ENCODE measurements at places on chromosomes 11 and 22.

GRCh38 chr11:111001986-111002611 lies 243.4 kb upstream of the POU2AF2 start:
- DNase-seq = peak; percentile 71

- no peak for DNase-seq
Observed at GRCh38 chr11:11843642-11844041, 1.9 kb downstream of the USP47 start.

GRCh38 chr11:68481579-68482240 lies 21.2 kb downstream of the PPP6R3 start:
- DNase-seq = no peak

- DNase-seq = no peak
Observed at GRCh38 chr11:35272391-35272902, 133.5 kb downstream of the CD44 start.

DNA sequence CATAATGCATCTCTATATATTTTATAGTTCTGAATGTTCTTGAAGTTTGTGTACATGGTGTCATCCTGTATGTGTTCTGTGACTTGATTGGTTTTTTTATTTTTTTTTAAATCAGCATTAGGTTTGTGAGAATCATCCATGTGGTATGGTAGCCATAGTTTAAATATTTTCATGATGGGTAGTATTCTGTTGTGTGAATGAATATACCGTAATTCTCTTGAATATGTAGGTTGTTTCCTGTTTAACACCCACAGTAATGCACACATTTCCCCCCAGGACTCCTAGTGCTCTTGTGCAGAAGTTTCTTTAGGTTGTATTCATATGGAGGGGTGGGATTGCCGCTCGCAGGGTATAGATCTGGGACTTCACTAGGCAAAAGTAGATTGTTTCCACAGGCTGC lies 2.0 kb downstream of the PACS1 start:
- DNase-seq = peak; percentile 47

DNA sequence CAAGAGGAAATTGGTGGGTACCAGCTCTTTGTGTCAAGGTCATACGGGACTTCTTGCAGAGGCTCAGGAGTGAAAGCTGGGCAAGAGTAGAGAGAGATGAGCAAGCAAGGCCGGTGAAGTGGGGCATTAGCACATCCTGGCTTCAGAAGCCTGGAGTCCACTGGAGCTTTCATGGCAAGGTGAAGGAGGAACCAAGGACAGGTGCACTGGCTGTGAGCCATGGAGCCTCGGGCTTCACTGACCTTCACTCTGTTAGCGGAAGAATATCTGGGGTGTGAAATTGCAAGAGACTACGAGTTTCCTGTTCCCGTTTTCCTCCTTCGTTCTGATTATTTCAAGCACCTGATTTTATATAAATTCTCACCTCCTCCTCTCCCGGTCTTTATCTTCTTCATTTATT lies 25.9 kb upstream of the ST14 start:
- no peak for DNase-seq

GRCh38 chr11:104907521-104908185 lies 9.4 kb upstream of the CASP12 start:
- DNase-seq = peak; percentile 51

- peak; percentile 57 for DNase-seq
Observed at GRCh38 chr11:70755410-70756158, 357.3 kb downstream of the CTTN start.

DNA sequence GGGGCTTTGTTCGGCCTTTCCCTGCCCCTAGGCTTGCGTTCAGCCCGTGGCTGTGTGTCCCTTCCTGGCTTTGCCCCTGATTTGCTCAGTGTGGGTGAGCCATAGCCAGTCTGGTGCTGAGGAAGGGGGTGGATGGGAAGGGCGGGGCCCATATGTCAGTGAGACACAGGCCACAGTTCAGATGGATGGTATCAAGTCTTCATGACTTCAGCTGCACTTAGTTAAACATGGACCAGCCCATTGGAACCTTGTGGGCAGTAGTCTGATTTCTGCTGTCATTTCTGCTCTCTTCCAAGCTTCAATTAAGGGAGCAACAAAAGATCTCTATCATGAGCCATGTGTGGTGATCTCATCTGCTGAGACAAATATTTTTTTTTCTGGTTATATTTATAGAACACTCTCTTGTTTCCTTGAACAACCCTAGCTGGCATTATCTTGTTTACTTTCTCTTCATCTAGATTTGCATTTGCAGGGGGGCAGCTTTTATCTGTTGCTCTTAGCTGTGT lies 21.6 kb upstream of the PEX26 start:
- DNase-seq = peak; percentile 74

- no peak for DNase-seq
Observed at GRCh38 chr22:48827268-48827846, 1000.3 kb downstream of the BRD1 start.

GRCh38 chr22:19203834-19204233 lies 25.3 kb upstream of the SLC25A1 start:
- no peak for DNase-seq

- no peak for DNase-seq
Observed at GRCh38 chr11:2666828-2667570, 32.8 kb downstream of the KCNQ1OT1 start.

DNA sequence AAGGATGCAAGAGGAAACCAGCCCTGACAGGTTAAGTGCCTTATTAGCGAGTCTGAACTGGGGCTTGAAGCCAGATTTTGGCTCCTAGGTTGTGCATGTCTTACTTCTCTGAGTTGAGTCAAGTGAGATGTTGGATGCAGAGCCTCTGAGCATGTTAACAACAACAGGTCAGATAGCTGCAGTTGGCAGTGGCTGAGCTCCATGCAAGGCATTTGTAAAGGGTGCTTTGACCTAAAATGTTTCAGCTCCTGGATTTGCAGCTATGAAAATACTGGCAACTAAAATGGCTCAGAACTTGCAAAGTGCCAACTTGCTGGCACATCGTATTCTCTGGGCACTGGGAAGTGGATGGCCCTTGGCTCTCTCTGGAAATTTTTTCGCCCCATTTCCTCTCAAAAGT lies 16.4 kb upstream of the CSRP3 start:
- DNase-seq = no peak

DNA sequence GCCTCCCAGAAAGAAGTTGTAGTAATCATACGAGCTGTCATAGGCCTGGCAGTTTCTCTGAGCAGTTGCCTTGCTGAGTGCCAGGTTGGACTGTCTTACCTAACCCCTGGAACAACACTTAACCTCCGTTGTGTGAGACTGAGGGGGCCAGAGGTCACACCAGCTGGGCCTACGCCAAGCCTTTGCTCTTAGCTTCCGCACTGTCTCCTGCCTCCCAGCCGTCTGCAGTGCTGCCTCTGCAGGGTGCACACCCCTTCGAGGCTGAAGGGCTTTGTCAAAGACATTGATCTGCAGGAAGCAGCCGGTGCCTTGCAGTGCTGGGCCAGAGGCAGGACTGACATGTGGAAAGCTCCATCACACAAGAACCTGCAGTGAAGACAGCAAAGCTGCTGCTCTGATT lies 16.7 kb downstream of the TAB1 start:
- no peak for DNase-seq

- peak; percentile 78 for DNase-seq
Observed at GRCh38 chr11:13169709-13170108, 107.9 kb upstream of the BMAL1 start.

GRCh38 chr11:5196731-5197130 lies 3.8 kb downstream of the OR51V1 start:
- DNase-seq = no peak

DNA sequence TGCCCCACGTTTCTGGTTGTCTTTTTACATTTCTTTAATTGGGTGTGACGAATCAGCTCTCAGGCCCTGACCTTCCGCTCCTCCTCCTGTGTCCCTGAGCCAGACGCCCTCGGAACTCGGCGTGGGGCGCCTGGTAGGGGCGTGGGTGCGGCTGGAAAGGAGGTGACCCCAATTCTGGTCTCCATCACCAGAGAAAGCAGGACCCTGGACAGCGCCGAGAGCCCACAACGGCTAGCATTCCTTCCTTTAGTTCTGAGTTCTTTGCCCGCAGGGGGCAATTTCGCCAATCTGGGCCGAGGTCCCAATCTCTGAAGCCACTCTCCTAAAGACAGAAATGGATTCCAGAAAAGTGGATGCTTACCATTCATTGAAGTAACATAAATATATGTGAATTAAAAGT lies 11.7 kb upstream of the RBMXL2 start:
- DNase-seq = no peak

- DNase-seq = no peak
Observed at GRCh38 chr11:117083011-117083935, 15.0 kb downstream of the SIK3 start.

DNA sequence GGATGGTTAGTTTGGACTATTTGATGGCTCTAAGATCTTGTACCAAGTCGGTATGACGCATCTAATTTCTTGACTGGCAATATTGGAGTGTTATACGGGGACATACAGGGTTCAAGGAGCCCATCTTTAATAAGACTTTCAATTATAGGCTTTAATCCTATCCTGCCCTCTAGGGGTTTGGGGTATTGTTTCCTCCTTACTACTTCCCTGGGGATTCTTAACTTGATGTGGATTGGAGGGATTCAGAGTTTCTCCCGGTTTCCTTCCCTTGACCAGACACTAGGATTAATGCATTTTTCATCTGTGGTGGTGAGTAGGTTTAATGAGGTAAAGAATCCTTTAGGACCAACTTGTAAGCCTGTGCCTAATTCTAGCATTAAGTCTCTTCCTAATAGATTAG lies 18.8 kb downstream of the CYP2D6 start:
- DNase-seq = peak; percentile 30

DNA sequence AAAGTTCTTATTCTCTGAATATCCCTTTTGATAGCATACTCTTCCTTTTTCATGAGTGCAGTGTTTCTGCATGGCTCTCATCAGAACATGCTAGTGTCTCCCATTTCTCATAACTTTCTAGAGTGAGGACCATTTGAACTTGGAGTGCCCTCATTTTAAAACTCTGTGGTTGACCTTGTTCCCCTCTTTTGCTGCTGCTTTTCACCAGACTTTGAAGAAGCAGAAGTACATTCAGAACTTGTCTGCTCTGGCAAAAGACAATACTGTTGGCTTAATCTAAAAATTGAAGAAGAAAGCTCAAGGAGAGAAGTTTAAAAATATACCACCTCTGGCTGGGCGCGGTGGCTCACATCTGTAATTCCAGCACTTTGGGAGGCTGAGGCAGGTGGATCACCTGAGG lies 35.0 kb downstream of the PPARA start:
- DNase-seq = no peak

DNA sequence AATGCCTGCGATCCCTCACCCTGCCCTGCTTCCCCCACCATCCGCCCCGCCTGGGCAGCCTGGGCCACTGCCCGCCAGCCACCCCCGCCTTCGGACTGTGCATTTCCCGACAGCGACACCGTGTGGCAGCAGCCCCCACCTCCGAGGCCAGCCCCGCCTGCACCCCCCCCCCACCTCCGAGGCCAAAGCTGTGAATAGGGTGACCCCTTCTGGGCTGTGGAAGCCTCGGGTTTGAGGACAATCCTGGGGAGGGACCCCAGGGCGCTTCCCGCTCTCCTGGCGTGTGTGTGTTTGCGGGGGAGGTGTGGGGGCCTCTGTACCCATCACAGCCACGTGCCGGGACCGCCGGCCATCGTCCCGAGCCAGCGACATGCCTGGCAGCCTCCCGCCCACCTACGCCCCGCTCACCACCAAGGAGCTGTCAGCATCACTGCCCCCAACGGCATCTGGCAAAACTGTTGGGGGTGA lies 33.8 kb upstream of the PPARA start:
- peak; percentile 89 for DNase-seq

DNA sequence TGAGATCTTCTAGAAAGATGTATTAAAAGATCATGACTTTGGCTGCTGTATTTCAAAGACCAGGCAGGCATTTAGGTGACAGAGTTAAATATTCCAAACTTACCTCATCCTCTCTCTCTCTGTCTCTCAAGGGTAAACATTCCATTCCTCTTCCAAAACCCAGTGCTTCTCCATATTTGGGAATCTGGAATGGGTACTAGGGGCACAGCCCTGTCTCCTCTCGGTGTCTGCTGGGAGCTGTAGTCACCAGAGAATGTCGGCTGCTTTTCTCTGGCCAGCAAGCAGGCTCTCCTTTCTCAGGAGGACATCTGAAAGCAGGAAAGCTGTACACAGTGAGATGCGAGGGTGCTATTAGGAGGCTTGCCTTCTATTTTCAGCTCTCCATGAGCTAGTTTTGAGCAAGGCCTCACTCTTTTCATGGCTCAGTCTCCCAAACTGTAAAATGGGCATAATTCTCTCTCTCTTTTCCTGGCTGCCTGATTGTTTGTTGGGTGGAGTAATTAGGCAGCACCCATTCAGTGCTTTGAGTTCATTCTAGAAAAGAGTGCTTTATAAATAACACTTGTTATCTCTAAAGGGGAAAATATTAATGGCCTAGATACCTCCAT lies 9.3 kb upstream of the PEX26 start:
- no peak for DNase-seq

DNA sequence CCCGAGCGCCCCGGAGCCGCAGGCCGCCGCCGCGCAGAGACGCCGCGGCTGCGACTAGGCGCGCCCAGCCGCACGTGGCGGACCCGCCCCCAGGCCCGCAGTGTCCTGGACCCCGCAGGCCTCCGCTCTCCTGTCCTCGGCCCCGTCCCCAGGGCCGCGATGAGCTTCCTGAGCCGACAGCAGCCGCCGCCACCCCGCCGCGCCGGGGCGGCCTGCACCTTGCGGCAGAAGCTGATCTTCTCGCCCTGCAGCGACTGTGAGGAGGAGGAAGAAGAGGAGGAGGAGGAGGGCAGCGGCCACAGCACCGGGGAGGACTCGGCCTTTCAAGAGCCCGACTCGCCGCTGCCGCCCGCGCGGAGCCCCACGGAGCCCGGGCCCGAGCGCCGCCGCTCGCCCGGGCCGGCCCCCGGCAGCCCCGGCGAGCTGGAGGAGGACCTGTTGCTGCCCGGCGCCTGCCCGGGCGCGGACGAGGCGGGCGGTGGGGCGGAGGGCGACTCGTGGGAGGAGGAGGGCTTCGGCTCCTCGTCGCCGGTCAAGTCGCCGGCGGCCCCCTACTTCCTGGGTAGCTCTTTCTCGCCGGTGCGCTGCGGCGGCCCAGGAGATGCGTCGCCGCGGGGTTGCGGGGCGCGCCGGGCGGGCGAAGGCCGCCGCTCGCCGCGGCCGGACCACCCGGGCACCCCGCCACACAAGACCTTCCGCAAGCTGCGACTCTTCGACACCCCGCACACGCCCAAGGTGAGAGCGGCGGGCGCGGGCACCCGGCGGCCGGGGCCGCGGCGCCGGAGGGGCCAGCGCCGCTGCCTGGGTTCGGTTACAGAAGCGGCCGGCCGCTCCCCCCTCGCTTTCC lies 528 bp downstream of the WEE1 start:
- DNase-seq = peak; percentile 31

- DNase-seq = no peak
Observed at GRCh38 chr11:119700030-119700429, 29.0 kb downstream of the NECTIN1 start.

GRCh38 chr11:128328955-128329551 lies 258.3 kb downstream of the ETS1 start:
- DNase-seq = peak; percentile 40

GRCh38 chr11:35078470-35078735 lies 60.6 kb upstream of the CD44 start:
- DNase-seq = no peak

DNA sequence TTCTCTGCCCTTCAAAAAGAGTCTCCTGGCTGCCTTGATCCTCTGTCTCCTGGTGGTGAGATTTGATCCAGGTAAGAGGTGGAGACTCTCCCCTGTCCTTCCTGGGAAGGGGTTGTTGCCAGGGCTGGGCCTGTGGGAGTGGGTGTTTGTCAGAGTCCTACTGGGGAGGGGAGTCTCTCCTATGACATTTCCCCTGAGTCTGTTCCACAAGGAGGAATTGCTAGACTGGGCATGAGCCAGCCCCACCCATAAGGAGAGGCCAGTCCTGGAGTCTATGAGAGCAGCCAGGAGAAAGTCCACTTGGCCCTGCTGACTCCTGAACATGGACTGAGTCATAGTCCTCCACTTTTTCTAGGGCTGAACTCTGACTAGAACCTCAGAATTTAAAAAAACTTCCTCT lies 7.4 kb downstream of the PEX26 start:
- DNase-seq = peak; percentile 48

- no peak for DNase-seq
Observed at GRCh38 chr22:37999236-37999635, 14.9 kb upstream of the SOX10 start.
